ENCODE measurements at places on chromosomes 12 and 14.

GRCh38 chr14:86015941-86016340, 486.0 kb downstream of the FLRT2 start:
- no peak for DNase-seq

DNA sequence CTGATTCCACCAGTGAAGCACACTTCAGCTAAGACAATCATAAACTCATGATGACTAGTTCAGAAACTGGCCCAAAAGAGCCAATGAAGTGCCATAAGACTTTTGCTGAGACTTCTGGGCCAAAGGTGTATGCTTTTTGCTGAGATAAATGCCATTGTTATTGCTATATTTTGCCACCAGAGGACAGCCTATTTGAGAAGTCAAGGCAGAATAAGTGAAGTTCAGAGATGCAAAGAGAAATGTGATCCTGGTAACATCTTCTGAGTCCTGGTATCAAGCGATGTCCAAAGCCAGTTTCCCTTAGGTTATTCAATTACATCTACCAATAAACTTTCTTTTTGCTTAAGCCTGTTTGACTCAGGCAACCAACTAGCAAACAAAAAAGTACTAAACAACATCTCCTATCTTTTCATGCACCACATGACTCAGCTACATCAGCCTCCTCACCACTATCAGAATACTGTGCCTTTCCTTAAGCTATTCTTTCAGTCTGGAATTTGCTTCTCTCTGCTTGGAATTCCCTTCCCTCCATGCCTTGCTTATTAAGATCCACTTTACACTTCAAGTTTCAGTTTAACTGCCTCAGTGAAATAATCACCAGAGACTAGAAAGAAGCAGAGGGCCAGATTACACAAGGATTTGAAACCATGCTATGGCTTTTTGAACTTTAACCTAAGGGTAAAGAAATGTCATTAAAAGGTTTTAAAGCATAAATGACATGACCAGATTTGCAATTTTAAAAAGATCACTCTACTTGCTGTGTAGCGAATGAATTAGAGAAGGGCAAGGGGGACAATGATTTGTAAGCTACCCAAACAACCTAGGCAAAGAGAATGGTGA, 14.0 kb downstream of the CRY1 start:
- peak; percentile 19 for DNase-seq

GRCh38 chr14:23058654-23059504, 1.6 kb upstream of the CDH24 start:
- no peak for DNase-seq

- DNase-seq = no peak
Observed at GRCh38 chr12:110289044-110289710, 8.1 kb downstream of the ATP2A2 start.

- no peak for DNase-seq
Observed at GRCh38 chr14:49586673-49587460, 687 bp upstream of the RPS29 start.

DNA sequence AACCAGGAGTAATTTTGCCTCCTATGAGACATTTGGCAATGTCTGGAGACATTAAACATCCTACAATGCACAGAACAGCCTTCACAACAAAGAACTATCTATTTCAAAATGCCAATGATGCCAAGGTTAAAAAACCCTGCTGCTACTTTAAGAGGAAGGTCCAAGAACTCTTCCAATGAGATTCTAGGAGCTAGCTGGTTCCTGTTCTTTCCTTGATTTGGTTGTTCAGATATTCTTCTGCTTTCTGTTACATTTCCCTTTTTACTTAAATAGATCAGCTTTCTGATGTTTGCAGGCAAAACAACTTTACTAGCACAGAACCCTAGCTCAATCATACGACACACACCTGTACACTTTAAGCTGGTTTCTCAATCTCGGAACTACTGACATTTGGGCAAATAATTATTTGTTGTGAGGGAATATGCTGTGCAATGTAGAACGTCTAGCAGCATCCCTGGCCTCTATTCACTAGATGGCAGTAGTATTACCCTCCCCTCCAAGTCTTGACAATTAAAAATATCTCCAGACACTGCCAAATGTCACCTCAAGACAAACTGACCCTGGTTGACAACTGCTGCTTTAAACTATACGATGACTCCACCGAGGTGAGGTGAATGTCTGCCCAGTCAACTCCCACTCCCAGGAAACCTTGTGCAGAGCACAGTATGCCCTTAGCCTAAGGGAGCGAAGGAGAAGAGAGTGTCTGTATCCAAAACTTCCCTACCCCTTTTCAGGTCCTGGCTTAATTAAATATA, 4.4 kb downstream of the BLTP3B start:
- DNase-seq = no peak

- no peak for DNase-seq
Observed at GRCh38 chr14:68748691-68749090, 44.2 kb downstream of the ZFP36L1 start.

DNA sequence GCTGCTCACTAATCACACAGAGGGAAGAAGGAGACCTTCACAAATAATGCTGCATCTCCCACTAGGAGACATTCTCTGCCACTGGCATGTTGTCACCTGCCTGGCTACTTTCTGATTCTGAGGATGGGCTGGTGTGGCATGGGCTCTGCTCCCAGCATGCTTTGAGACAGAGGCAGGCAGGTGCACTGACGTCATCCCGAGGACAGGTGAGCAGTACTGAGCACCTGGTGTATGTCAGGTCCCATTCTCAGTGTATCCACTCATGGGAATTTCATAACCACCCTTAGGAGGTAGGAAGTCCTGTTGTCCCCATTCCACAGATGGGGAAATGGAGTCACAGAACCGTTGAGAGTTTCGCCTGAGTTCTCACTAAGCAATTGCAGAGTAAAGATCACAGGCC, 597.9 kb downstream of the VRK1 start:
- no peak for DNase-seq

Measured in DMS153 (cell line).